ENCODE measurements at places on chromosomes 16 and 17.

GRCh38 chr17:67477687-67478086 is 100.6 kb downstream of the PITPNC1 start:
- DNase-seq, result no peak

- DNase-seq, result no peak
Measured at GRCh38 chr17:32452281-32452680, 8.0 kb downstream of the PSMD11 start.

DNA sequence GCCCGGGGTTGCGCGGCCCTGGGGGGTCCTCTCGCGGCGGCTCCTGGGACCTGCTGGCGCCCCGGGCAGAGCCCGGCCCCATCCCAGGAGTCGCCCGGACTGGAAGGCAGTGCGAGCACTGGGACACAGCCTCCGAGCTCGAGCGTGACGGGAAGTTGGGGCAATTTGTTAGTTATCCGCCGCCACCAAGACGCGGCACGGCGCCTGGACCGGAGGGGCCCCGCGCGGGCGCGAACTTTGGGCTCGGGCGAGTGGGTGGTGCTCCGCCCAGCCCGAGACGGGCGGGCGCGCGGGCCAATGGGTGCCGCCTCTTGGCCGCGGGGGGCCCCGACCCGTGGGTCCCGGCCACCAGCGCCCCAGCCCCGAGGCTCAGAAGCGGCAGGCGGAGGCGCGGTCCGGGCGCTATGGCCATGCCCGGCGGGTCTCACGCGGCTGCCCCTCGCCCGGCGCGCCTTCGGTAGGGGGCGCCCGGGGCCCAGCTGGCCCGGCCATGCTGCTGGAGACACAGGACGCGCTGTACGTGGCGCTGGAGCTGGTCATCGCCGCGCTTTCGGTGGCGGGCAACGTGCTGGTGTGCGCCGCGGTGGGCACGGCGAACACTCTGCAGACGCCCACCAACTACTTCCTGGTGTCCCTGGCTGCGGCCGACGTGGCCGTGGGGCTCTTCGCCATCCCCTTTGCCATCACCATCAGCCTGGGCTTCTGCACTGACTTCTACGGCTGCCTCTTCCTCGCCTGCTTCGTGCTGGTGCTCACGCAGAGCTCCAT is at the start of gene ADORA2B:
ADORA2B (plus strand) TSS at position 372 of the 768 bp plus-strand sequence; CDS start at position 491, 119 bp downstream.
- DNase-seq, result peak; percentile 82

- peak; percentile 69 for DNase-seq
Measured at GRCh38 chr17:75783803-75784472, 668 bp upstream of the UNK start.

GRCh38 chr17:19001907-19002590 is 2.5 kb downstream of the FAM83G start:
- DNase-seq, result no peak

DNA sequence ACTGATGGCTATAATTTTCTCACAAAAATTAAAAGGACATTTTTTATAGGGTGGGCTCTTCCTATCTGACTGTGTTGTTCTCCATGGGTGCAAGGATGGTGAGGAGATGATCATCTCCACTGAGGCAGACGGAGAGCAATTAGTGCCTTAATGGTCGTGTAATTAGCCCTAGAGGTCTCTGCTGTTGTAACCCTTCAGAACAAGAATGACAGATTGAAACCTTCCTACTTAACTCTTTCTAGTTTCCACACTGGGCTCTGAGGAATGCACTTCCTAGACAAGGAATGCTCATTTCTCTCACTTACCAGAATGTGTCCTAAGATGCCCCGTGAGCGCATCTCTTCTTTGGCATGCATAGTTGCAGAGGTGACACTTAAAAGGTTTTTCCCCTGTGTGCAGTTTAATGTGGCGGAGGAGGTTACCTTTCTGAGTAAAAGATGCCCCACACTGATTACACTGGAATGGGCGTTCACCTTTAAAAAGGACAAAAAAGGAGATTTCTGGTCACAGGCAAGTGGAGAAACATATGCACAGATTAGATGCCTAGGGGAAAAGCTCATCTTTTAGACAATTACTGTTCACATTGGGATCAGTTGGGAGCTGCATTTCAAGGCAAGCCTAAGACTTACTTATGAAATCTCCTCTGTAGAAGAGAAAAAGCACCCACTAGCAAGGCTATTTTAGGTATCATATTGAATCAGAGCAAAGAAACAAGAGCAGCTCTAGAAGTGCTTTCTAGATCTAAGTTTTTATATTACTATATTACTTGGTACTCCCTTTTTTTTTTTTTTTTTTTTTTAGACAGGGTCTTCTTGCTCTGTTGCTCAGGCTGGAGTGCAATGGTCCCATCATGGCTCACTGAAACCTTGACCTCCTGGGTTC is 53.6 kb downstream of the GRB7 start:
- no peak for DNase-seq

DNA sequence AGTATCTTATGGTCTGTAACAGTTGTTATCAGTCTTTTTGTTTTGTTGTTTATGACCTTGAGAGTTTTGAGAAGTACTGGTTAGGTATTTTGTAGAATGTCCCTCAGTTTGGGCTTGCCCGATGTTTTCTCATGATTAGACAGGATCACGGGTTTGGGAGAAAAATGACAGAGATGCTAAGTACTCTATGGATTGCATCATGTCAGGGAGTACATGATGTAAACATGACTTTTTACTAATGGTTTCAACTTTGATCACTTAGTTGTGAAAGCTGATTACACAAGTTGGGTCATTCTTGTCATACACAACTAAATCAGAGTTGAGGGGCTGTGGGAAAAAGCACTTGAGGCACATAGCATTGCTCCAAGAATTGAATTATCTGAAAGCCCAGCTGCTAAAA is 94.7 kb upstream of the SIAH1 start:
- no peak for DNase-seq

All from OCI-M1 (cell line).